ENCODE measurements at places on chromosomes 6 and 20. TPM values are rescaled to one million over a fixed set of nuclear protein-coding genes. Genes with fewer than 3 reads are reported as not detected.
A peak's percentile ranks its signal among the peaks of the same experiment; 100 is the strongest.

F13A1 gene
- total RNA-seq = 2.0 TPM

GRCh38 chr6:149499066-149499465, 14.3 kb upstream of the ZC3H12D start:
- peaks cover 8% of the 10 kb centered on the region for H3K36me3 ChIP-seq
- peaks cover 26% of the 10 kb centered on the region for H3K4me1 ChIP-seq
- H3K27ac ChIP-seq = peak overlapping the region; percentile 21
- H3K27me3 ChIP-seq = no peaks in the 10 kb centered on the region
- no peak overlapping the region for H3K4me3 ChIP-seq

DNA sequence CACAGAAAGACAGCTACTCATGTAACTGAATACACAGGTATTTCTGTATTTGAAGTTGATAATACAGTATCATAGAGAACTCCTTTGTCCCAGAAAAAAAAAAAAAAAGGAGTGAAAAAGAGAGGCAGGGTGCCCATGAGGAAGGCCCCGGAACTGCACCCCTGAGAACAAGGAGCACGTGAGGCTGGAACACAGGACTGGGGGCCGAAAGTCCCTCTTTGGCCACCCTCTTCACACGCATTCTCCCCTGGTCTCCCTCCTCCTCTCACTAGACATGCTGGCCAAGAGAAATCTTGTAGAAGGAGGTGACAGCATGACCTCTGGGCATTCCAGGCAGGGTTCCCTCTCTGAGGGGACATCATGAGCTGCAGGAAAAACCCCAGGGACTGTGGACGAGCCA, 62.7 kb upstream of the TRAF3IP2 start:
- H3K4me3 ChIP-seq = no peak overlapping the region
- no peaks in the 10 kb centered on the region for H3K4me1 ChIP-seq
- no peak for DNase-seq

DNA sequence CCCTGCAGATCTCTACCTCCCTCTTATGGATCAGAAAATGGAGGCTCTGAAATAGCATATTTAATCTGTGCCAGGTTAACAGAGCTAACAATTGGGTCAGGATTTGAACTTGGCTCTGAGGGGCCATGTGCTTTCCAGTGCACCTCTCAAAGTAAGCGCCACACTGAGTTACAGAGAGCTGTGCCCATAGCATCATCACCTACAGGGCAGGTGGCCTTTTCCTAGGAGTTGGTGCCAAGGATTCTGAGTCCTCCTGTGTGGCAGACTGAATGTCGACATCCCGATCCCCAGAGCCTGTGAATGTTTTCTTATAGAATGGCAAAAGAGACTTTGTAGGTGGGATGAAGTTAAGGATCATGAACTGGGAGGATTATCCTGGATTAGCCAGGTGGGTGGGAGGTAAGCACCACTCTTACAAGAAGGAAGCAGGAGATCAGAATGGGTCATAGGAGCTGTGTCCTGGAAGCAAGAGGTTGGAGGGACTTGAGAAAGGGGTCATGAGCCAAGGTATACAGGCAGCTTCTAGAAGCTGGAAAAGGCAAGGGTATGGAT, 68.0 kb upstream of the TBC1D7 start:
- H3K4me3 ChIP-seq = no peak overlapping the region
- H3K27me3 ChIP-seq = no peaks in the 10 kb centered on the region
- peaks cover 39% of the 10 kb centered on the region for H3K4me1 ChIP-seq

- H3K4me3 ChIP-seq = no peak overlapping the region
- DNase-seq = no peak
- no peaks in the 10 kb centered on the region for H3K4me1 ChIP-seq
- H3K27me3 ChIP-seq = no peaks in the 10 kb centered on the region
These were observed 406.1 kb upstream of the MARCKS start for GRCh38 chr6:113451049-113451448.
